Stimulated activated CD4-positive, alpha-beta T cell treated with anti-CD3 and anti-CD28 coated beads, Interleukin-12 subunit alpha, Interleukin-12 subunit beta, amount 100 ng/mL, for 48 hours (primary cell): ENCODE measurements at places on chromosomes 6 and 20.

- no peak for DNase-seq
Observed at GRCh38 chr6:121890307-121890910, 455.0 kb downstream of the GJA1 start.

DNA sequence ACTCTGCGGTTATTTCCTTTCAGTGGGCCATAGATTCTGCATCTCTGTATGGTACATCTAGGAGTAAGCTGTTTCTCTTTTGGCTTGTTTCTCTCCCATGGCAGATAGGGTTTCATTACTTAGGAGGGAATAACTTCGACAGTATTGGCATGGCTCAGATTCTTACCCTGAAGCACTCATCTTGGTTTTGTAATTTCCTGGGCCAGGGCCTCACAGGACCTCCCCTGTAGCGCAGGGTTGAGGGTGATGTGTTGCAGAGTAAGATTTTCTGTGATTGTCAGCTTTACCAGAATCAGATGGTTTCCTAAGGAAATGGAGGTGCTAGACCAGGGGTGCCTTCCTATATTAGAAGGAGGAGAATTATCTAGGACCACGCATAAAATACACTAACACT is 78.3 kb downstream of the STXBP5 start:
- no peak for DNase-seq

- DNase-seq, result no peak
Observed at GRCh38 chr6:17612048-17612447, 11.9 kb downstream of the FAM8A1 start.

GRCh38 chr20:58142843-58143185 is 85.6 kb downstream of the ANKRD60 start:
- DNase-seq, result no peak

DNA sequence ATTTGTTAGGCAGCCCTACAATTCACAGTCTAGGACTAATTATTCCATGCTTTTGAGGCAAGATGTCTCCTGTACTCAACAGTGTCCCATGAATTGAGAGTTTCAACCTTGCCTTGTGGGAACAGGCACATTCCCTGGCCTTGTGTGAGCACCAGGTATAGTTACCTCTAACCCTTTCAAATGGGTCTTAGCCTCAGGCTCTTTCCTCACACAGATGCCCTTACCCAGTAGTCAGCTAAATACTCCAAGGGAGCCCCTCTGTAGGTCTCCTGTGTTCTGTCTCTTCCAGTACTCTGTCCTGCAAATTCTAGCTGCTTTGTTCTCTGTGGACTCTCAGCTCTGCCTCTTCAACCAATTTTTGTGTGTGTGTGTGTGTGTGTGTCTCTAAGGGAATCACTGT is 135.3 kb downstream of the ZFAND3 start:
- no peak for DNase-seq

- DNase-seq, result no peak
Observed at GRCh38 chr6:74074645-74075044, 378.6 kb downstream of the CD109 start.

DNA sequence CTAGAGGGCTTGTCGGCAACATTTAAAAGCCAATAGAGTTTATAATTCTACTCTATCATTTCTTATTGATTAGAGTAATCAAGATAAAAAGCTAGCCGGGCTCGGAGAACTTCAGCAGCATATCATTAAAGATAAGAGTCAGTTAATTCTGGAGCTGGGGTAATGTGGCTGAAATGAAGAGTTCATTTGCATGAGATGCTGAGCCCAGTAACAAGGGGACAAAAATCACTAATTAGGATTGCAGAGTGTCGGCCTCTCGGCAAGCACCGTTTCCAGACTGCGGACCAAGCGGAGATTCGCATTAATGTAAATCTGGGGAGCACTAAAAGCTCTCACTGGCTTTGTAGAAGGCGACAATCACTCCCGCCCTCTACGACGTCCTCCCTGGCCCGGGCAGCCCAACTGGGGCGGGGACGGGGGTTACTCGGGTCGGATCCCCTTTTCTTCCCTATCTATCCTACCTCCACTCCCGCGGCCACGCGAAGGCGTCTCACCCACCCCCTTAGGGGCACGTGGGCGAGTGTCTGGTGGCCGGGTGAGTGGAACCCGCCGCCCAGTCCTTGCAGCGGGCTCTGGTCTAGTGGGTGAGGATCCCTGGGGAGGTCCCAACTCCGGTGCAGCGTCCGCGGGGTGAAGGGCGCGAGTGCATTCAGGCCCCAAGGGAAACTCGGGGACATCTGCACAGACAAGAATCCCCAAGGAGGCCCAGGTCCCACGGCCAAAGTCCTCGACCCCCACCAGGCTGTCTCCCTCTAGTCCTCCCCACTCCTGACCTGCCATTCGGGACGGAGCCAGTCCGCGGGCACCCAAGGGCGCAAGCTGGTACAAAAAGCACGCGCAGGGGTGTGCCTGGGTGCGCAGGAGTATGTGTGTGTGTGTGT is 42.2 kb upstream of the OSTM1 start:
- DNase-seq, result no peak
